ENCODE measurements at places on chromosomes 1 and 21. TPM values are rescaled to one million over a fixed set of nuclear protein-coding genes. Genes with fewer than 3 reads are reported as not detected.

DNA sequence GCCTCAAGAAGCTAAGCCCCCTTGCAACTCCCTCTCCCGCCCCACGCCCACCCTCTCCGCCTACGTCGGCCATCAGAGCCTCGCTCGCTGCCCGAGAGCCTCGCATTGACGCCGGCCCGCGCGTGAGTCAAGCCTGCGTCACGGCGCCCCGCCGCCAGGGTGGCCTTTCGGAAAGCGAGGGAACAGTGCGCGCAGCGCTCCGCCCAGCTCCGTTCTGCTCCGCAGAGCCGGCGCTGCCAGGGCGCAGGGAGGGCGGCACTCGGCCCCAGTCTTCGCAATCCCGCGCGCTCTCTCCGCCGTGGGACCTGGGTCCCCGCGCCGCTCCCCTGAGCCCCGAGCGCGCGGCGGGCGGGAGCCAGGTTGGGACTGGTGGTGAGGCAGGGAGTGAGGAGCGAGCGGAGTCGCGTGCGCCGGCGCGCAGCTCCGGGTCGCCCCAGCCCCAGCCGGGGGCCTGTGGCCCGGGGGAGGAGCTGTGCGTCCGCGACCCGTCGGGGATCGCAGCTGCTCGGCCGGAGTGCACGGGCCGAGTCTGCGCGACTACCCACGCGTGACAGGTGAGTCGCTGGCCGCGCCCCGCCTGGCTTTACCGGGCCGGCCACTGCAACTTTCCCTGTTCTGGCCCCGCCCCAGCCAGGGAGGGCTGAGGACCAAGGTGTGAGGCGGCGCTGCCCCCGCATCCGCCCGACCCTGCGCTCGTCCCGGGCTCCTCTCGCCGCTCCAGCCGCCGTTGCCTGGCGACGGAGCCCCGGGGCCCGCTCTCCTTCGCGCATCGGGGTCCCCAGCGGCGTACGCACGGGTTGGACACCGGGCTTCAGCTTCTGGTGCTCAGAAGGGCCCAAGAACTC is at the start of gene SLC6A17:
SLC6A17 (plus strand) TSS at position 165 of the 845 bp plus-strand sequence. CDS start 16,436 bp downstream, outside the sequence.
- DNase-seq, result peak; percentile 85

The APOBEC4 gene
- total RNA-seq, result 2.9 TPM

DNA sequence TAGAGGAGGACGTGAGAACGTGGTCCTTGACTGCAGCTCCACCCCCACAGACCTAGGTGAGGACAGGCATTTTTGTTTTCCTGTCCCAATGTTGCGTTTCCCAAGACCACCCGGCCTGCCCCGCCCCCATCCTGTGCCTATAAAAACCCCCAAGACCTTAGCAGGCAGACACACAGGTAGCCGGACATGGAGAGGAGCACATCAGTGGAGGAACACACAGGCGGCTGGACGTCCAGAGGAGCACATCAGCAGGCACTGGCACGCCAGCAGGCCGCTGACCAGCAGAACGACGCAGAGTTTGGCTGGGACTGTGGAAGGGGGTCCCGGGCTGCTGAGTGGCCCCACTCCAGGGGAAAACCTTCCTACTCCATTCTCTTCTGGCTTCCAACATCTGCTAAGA is 12.7 kb upstream of the HMGCL start:
- DNase-seq, result peak; percentile 40

GRCh38 chr1:10730985-10731384 is 65.5 kb downstream of the CASZ1 start:
- DNase-seq, result no peak

DNA sequence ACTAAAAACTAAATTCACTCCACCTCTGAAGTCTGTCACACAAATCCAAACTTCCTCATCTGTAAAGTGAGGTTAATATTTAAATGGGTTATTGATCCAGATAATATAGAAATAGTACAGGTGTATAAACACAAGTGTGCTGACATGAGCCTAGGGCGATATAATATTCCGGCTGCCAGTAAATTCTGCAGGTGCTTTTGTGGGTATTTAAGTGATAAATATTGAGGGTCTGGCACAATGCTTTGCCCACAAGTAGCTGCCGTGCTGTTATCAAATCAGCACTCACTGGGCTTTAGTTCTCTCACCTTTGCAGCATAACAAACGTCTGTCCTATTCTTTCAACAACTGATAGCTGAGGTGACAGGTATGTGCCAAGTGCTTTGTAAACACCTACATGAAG is 7.6 kb downstream of the PABPC4 start:
- no peak for DNase-seq

DNA sequence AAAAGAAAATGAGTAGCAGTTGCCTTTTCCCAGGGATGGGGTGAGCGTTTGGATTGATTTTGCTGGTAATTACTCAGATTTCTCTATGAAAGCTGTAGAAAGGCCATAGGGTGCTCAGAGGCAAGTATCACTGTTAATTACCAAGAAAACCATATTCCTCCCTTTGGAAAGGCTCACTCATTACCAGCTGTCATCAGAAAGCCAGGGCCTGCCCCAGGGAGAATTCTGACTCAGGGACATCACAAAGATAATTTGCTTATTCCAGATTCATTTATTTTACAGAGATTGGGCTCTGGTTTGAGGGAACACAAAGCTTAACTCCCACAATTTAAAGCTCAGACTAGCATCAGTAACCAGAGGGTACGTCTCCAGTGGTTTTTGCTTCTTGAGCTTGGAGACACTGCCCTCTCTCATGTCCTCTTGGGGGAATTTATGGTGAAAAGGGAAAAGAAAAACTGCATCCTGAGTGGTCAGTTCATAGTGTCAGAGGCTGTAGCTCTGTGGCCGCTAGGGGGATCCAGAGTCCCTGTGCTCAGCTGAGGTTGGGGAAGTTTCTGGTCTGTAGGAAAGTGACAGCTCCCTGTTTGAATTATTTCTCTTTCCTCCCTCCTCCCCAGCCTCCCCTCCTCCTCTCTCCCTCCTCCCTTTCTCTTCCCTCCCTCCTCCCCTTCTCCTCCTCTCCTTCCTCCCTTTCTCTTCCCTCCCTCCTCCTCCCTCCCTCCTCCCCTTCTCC is 204.3 kb downstream of the KCNJ6 start:
- DNase-seq, result no peak

GRCh38 chr21:38095220-38095619 is 161.6 kb upstream of the KCNJ15 start:
- DNase-seq, result no peak

The ARPC5 gene
- total RNA-seq, result 193 TPM

GRCh38 chr1:110082477-110082876 is 12.0 kb upstream of the ALX3 start:
- no peak for DNase-seq

The SLC9C2 gene
- total RNA-seq, result not detected

DNA sequence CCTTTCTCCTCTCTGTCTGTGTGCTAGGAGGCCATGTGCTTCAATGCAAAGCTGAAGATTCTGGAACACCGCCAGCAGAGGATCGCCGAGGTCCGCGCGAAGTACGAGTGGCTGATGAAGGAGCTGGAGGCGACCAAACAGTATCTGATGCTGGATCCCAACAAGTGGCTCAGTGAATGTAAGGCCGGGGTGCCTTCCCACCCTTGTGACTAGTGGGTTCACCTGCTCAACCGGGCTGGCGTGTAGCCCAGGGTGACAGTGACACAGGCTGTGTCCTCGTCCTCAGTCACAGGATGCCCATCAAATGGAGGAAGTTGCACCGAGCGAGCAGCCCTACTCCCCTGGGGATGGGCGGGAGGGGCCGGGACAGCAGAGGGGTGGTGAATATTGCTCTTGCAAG is 544.1 kb downstream of the KIF26B start:
- no peak for DNase-seq

GRCh38 chr1:66475940-66476339 is 58.0 kb upstream of the SGIP1 start:
- no peak for DNase-seq

DNA sequence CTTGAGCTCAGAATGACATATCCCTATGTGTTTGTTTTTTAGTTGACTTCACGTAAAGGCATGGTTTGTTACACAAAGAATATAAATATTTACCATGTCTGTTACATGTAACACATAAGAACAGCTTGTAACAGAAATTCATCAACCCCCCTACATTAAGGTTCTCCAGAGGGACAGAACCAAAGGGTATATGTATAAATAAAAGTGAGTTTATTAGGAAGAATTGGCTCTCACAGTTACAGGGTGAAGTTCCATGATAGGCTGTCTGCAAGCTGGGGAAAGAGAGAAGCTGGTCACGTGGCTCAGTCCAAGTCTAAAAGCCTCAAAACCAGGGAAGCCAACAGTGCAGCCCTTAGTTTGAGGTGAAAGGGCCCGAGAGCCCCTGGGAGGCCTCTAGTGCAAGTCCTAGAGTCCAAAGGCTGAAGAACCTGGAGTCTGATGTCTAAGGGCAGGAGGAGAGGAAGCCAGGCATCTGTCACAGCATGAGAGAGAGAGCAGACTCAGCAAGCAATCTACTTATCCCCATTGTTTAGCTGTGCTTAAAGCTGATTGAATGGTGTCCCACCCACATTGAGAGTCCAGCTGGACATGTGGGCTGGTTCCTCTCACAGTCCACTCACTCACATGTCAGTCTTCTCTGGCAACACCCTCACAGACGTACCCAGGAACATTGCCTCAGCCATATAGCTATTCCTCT is 15.8 kb downstream of the THRAP3 start:
- no peak for DNase-seq

- no peak for DNase-seq
Observed at GRCh38 chr1:244680667-244681066, 27.7 kb downstream of the DESI2 start.

DNA sequence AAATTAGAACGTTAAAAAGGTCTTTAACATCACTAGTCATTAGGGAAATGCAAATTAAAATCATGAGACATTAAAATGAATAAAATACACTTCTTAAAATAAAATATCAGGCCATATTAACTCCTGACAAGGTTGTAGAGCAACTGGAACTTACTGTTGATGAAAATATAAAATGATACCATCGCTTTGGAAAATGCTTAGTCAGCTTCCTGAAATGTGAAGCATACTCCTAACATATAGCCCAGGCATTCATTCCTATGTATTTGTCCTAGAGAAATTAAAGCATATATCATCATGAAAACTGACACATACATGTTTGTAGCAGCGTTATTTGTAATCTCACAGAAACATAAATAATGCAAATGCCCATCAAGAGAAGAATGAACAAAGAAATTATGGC is 211.5 kb upstream of the CHRM3 start:
- DNase-seq, result no peak

The C1orf52 gene
- total RNA-seq, result 89.1 TPM

DNA sequence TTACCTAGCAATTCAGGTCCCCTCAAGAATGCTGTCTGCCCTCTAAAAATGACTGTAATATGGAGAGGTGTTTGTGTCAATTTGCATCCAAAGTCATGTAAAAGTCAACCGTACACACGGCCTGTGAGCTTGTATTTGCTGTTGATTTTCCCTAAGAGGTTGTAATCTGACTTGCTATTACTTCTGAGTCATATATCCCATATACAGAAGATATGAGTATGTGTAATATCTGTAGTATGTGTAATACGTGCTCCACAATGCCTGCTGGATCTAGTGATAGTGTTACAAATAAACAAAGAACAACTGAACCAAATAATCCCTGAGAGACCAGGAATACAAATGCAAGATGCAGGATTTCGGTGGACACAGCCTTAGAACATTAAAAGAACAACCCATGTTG is 1.4 kb upstream of the KCNJ6 start:
- DNase-seq, result no peak

The KCNE2 gene
- not detected for total RNA-seq

The RIMKLA gene
- 5.9 TPM for total RNA-seq

- no peak for DNase-seq
Observed at GRCh38 chr1:221641811-221642210, 100.1 kb downstream of the DUSP10 start.

GRCh38 chr21:34313116-34313515 is 50.7 kb upstream of the KCNE2 start:
- no peak for DNase-seq

GRCh38 chr1:215076322-215076721 is 6.2 kb upstream of the KCNK2 start:
- DNase-seq, result no peak

GRCh38 chr21:45080639-45081414 is 6.4 kb downstream of the ADARB1 start:
- no peak for DNase-seq

The PLD5 gene
- 0.15 TPM for total RNA-seq

The FMN2 gene
- total RNA-seq, result 0.49 TPM

GRCh38 chr21:38833117-38833516 is 27.4 kb downstream of the ETS2 start:
- DNase-seq, result no peak

DNA sequence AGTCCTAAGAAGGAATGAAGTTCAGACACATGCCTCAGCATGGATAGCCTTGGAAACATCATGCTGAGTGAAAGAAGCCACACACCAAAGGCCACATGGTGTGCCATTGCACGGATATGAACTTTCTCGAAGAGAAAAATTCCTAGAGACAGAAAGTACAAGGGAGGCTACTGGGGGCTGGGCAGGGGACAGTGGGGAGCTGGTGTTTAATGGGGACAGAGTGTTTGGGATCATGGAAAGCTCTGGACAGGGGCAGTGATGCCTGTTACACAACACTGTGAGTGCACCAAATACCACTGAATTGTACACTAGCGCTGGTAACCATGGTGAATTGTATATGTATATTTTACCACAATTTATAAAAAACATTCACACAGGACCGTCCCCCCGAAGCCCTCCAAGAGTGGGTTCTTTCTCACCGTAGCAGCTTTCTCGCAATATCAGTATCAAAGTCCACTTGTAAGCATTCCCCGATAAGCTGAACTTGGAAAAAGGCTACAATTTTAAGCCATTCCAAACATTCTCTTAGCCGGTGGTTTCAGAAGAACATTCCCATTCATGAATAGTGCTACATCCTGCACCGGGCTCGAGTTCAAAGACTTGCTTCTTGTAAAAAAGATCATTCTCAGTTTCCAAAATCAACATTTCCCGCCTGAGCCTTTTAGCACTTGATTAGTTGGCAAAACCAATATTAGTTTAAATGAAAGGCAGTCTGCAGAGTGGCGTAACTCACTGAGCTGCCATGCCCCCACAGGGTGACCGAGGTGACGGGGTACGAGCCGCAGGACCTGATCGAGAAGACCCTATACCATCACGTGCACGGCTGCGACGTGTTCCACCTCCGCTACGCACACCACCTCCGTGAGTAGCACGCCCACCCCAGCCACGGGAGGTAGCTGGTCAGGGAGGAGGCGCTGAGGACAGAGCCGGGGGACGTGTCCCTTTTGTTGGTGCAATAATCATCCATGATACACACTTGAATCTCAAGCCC is 31.7 kb downstream of the SIM2 start:
- DNase-seq, result peak; percentile 20

- no peak for DNase-seq
Observed at GRCh38 chr1:42891465-42892138, 45.2 kb downstream of the ZNF691 start.

DNA sequence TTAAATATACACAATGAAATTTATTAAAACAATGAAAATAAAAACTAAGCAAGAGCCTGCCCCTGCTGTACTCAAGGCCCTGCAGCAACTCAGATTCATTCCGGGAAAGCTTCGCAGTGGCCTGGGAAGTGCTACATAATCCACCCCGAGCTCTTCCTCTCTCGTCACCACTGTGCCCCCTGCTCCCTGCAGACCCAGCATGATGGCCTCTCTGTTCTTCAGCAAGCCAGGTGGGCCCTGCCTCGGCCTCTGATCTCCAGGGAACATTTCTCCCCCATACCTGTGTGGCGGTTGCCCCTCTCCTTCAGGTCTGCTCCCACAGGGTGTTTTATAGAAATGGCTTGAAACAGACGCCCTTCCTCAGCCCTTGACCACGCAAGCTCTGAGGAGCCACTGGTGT is 10.6 kb downstream of the RNF187 start:
- no peak for DNase-seq

The SEC16B gene
- 26.2 TPM for total RNA-seq

- no peak for DNase-seq
Observed at GRCh38 chr1:36922071-36922470, 112.2 kb downstream of the GRIK3 start.
